ENCODE measurements at places on chromosomes 6 and 20. TPM values are rescaled to one million over a fixed set of nuclear protein-coding genes. Genes with fewer than 3 reads are reported as not detected.

The PTCHD4 gene
- 9.8 TPM for total RNA-seq

The PLCB4 gene
- 1.1 TPM for total RNA-seq

The LINC00237 gene
- total RNA-seq: not detected

The C6orf15 gene
- total RNA-seq: not detected

The MMS22L gene
- total RNA-seq: 7.8 TPM

The POPDC3 gene
- total RNA-seq: 1.4 TPM

The SLC17A3 gene
- total RNA-seq: not detected

The JAG1 gene
- 126 TPM for total RNA-seq

The RWDD2A gene
- total RNA-seq: 2.6 TPM

The PXDC1 gene
- 103 TPM for total RNA-seq

The HCRTR2 gene
- total RNA-seq: not detected

The LHFPL5 gene
- total RNA-seq: not detected

The POM121L2 gene
- total RNA-seq: not detected

The RSPH4A gene
- total RNA-seq: 0.08 TPM

The RGS19 gene
- 11.7 TPM for total RNA-seq

The PPP1R16B gene
- total RNA-seq: 0.12 TPM

The PMEPA1 gene
- 11.0 TPM for total RNA-seq

The EPB41L2 gene
- 105 TPM for total RNA-seq

The LPA gene
- total RNA-seq: not detected

The SSTR4 gene
- not detected for total RNA-seq

The GGTLC1 gene
- not detected for total RNA-seq

The UQCC2 gene
- 33.9 TPM for total RNA-seq

The DDX27 gene
- 31.2 TPM for total RNA-seq

The RGS17 gene
- total RNA-seq: 12.7 TPM

The RAET1L gene
- not detected for total RNA-seq

The SLC35F1 gene
- not detected for total RNA-seq

The UNC5CL gene
- total RNA-seq: 0.12 TPM

The TCP11 gene
- total RNA-seq: not detected

The SLC22A1 gene
- total RNA-seq: 0.53 TPM

The OR2J3 gene
- total RNA-seq: not detected

The HRH3 gene
- not detected for total RNA-seq

The CSTF1 gene
- total RNA-seq: 21.3 TPM

The SIRT5 gene
- 3.7 TPM for total RNA-seq

The OR2B6 gene
- total RNA-seq: not detected

The CTCFL gene
- total RNA-seq: not detected

The YTHDF1 gene
- 11.9 TPM for total RNA-seq

The HLA-DMA gene
- total RNA-seq: 2.9 TPM

The OOEP gene
- total RNA-seq: not detected

The MCM8 gene
- total RNA-seq: 4.3 TPM

The IL22RA2 gene
- total RNA-seq: 0.12 TPM

The AKAP12 gene
- total RNA-seq: 65.8 TPM

The RIMS1 gene
- total RNA-seq: 3.2 TPM

The F13A1 gene
- total RNA-seq: not detected
